ENCODE measurements at places on chromosomes 6 and 20.

GRCh38 chr6:48563433-48563832, 452.4 kb upstream of the PTCHD4 start:
- DNase-seq = no peak

GRCh38 chr6:56686429-56686828, 43.7 kb upstream of the DST start:
- no peak for DNase-seq

DNA sequence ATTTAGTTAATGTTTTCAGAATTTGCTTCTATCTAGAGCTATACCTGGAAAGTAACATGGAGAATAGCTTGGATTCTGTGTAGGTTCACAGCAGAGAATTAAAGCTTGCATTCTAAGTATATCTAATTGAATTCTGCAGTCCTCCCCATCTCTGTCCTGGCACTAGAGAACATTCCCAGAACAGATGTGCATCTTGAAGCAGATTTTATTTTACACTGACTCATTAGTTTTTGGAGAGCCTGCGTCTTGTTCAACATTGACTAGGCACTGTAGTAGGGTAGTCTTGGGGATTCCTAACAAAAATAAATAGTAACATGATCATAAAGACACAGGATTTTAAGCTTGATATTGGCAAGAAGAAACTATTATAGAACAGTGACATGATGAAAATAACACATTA, 36.2 kb upstream of the BAG2 start:
- DNase-seq = no peak

DNA sequence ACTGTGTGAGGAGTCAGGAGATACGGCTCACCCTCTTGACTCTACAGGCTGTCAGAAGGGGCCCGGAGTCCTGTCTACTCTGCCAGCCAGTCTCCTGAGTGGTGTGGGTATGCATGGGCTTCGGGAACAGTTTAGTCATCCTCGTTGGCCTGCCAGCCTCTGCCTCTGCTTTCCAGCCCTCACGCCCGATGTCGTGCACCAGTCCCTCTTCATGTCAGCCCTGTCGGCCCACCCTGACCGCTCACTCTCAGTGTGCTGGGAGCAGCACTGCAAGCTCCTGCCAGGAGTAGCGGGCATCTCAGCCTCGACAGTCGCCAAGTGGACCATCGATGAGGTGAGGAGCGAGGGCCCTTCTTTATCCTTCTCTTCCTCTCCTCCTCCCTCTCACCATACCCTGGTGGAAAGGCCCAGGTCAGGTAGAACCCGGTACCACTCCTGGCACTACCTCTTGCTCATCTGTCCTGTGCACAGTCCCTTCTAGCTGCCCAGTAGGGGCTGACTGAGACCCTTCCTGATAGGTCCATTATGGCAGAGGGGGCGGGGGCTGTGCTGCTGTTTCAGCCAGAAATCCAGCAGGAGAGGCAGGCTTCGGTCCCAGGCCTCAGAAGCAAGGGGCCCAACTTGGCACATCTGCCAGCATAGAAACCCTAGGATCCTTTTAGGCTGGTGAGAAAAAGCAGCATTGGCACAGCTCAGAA, 18.7 kb upstream of the SGK2 start:
- no peak for DNase-seq

DNA sequence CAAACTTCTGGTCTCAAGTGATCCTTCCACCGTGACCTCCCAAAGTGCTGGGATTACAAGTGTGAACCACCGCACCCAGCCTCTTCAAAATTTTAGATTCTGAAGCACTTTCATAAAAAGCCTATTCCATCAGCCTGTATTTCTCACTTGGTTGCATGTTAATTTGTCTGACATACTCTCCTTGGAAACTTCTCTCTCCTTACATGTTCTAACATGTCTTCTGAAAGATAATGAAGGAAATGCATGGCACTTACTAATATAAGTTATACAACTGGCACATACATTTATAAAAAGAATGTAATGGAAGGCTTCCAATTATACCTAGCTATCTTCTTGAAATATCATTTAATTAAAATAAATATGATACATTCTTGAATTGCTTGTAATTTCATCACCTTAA, 597.5 kb downstream of the TBC1D32 start:
- DNase-seq = no peak

GRCh38 chr6:42533794-42534193, 30.0 kb upstream of the UBR2 start:
- no peak for DNase-seq

DNA sequence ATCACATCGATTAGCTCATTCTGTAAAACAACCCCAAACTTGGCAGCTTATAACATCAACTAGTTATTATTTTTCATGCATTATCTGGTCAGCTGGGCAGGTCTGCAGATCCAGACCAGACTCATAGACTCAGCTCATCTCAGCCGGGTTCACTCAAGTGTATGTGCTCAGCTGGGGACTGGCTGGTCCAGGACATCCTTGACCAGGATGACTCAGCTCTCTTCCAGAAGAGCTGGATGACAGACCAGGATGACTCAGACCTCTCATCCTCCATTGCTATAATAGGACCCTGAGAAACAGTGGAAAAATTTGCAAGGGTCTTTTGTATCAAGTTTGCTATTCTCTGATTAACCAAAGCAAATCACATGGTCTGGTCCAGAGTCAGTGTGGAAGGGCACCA, 312.5 kb upstream of the PLCB4 start:
- DNase-seq = no peak
